ENCODE measurements at places on chromosomes 2 and 18. TPM values are rescaled to one million over a fixed set of nuclear protein-coding genes. Genes with fewer than 3 reads are reported as not detected.

ZAP70 gene
- 3.2 TPM for total RNA-seq

KCNG2 gene
- 0.44 TPM for total RNA-seq

RALB gene
- 42.4 TPM for total RNA-seq

IL1B gene
- 0.18 TPM for total RNA-seq

THSD7B gene
- 0.93 TPM for total RNA-seq

DDX18 gene
- 46.5 TPM for total RNA-seq

GTF2A1L gene
- total RNA-seq, result 3.4 TPM

DNA sequence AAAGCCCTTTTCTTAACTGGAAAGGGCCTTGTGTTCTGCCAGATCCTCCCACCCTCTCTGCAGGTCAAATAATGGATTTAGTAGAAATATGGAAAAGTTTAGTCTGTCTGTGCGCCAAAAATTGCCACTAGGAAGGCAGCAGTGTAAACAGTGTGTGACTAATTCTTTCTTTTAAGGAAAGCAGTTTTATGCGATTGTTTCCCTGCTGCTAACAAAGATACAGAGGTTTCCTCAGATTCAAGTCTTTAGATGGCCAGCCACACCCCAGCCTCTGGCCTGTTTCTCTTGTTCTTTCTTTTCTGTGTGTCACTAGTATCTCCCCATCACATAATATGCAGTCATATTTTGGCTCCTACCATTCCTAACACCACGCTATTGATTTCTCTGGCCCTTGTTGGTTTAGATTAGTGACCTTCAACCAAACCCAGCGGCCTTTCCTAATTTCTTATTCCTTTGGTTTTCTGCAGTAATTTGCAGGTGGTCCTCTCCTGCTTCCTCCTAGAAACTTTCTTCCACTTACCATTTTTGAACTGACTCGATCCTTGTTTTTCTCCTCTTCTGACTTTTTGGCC, 157.4 kb downstream of the LTBP1 start:
- no peak overlapping the region for H3K4me3 ChIP-seq
- H3K27ac ChIP-seq, result no peak overlapping the region
- no peak for DNase-seq

GRCh38 chr2:121242976-121243375, 42.0 kb downstream of the TFCP2L1 start:
- no peaks in the 10 kb centered on the region for H3K36me3 ChIP-seq
- H3K27me3 ChIP-seq, result peaks cover 16% of the 10 kb centered on the region
- H3K27ac ChIP-seq, result no peak overlapping the region
- no peak overlapping the region for H3K4me3 ChIP-seq
- DNase-seq, result no peak
- H3K4me1 ChIP-seq, result no peaks in the 10 kb centered on the region

DNA sequence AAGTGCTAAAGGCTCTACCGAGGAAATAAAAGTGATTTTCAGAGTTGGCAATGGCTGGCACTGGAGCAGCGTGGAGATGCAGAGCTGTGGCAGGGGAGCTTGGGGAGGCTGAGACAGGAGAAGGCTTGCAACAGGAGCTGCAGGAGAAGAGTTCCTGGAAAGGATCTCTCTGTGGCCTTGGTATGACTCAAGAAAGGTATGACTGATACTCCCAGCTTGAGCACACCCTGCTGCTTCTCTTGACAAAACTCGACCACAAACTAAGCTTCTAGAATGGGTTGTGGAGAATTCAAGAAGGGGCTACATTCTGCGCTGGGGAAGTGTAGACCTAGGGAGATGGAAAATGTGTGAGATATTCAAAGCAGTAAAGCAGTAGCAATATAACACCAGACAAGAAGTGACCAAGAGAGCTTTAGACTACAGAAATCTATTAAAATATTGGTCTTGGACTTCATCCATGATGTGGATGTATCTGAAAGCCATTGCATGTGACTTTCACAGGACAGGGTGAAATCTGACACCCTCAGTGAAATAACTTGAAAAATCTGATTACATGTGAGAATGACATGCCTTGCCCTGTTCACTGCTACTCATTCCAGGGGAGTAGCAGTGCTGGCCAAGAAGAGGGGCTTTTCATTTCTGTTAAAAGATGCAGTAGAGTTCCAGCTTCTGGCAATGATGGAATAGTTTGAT, 41.5 kb downstream of the SUCLG1 start:
- H3K27me3 ChIP-seq, result no peaks in the 10 kb centered on the region
- H3K27ac ChIP-seq, result no peak overlapping the region
- H3K36me3 ChIP-seq, result no peaks in the 10 kb centered on the region

DNA sequence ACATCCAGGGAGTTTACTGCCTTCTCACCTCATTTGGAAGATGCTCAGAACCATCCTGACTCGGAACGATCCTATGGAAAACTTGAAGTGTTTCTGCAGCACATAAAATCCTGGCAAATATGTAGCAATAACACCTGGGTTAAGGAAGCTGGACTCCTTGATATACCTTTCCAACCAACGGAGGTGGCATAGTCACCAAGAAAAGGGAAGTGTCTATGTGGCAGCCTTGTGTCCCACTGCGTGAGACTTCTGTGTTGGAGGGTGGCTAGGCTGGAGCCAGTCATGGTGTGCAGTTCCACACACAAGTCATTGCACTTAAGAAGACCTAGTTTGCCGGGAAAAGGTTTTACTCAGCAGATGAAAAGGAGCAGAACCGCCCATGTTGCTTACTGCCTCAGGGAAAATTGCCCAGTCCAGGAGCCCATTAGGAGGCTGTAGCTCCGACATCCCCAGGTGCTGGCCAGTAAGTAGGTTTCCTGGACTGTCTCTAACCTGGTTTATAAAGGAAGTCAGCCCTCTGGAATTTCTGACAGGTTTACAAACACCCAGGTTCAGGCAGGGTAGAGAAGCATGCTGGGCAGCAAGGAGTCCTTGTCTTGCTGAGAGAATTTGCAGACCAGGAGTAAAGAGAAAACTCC, 46.2 kb upstream of the SPRED2 start:
- no peaks in the 10 kb centered on the region for H3K27me3 ChIP-seq
- no peak overlapping the region for H3K27ac ChIP-seq
- H3K4me1 ChIP-seq, result no peaks in the 10 kb centered on the region
- DNase-seq, result peak; percentile 25

DNA sequence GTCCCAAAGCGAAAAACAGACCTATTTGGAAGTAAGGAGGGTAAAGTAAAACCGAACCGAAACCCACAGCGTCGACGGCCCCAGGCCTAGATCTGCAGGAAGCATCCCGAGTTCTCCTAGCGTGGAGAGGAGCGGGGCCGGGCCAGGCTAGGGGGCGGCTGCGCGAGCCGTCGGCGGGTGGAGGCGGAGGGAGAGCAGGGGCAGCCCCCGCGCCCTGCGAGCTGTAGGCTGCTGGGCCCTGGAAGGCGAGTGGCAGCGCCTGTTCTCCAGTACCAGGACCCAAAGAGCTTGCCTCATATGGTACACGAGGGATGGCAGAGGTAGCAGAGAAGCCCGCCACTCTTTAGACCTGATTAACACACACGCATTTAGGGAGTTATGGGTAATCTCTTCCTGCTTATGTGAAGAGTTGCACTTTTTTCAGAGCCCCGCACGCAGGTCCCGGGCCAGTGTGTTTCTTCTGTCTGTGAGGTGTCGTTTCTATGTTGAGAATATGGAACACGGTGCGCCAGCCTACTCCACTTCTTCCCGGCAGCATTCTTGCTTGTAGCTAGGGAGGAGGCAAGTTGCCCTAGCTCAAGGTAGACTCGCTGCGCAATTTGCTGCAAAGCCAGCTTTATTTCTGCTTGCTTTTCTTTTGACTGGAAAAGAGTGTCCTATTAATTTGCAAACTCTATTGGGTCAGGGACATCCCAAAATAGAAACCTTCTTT, 71.1 kb downstream of the ARHGEF33 start:
- peaks cover 4% of the 10 kb centered on the region for H3K27me3 ChIP-seq
- peak overlapping the region; percentile 38 for H3K4me3 ChIP-seq
- no peak overlapping the region for H3K27ac ChIP-seq
- no peaks in the 10 kb centered on the region for H3K36me3 ChIP-seq

DNA sequence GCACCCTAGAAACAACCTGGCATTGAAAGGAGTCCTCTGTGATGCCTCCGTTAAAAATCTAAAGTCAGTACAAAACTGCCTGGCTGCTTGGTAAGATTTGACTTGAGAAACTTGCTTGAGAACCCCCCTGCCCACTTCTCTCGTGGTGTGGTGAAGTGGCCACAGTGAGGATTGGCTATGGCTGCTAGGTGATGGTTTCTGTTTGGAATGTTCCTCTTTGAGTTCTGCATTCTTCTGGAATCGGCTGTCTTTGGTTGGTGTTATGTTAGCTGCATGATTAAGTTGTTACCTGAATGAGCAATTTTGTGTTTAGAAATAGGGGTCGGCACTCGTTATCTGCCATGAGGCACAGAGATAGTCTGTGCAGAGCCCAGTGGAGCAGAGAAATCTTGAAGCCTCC, 21.7 kb upstream of the SAG start:
- no peak for DNase-seq
- peaks cover 74% of the 10 kb centered on the region for H3K36me3 ChIP-seq
- H3K4me3 ChIP-seq, result no peak overlapping the region

- no peaks in the 10 kb centered on the region for H3K4me1 ChIP-seq
- no peak overlapping the region for H3K4me3 ChIP-seq
- H3K27me3 ChIP-seq, result no peaks in the 10 kb centered on the region
- DNase-seq, result no peak
Measured at GRCh38 chr2:63425079-63425416, 163.2 kb downstream of the WDPCP start.

DNA sequence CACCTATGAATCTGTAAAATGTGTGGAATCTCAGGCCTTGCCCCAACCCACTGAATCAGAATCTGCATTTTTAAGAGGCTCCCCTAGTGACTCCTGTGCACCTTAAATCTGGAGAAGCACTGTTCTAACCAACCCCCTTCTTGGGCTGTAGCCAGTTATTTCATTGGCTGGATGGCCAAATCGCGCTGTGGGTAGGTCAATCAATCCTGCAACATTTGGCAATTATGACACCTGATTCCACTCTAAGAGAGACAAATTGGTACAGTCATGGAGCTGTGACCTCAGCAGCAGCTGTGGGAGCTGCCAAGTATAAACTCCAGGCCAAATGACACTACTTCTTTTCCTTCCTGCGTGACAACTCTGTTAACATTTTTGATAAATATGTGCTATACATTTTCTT, 208.7 kb downstream of the CLIP4 start:
- DNase-seq, result peak; percentile 25
- H3K36me3 ChIP-seq, result no peaks in the 10 kb centered on the region
- no peak overlapping the region for H3K4me3 ChIP-seq

GRCh38 chr2:201233812-201234662, 26.3 kb upstream of the CASP8 start:
- H3K36me3 ChIP-seq, result no peaks in the 10 kb centered on the region
- no peak for DNase-seq
- H3K4me1 ChIP-seq, result peaks cover 11% of the 10 kb centered on the region
- no peaks in the 10 kb centered on the region for H3K27me3 ChIP-seq
- no peak overlapping the region for H3K4me3 ChIP-seq

- no peak overlapping the region for H3K4me3 ChIP-seq
- H3K27me3 ChIP-seq, result no peaks in the 10 kb centered on the region
- H3K27ac ChIP-seq, result no peak overlapping the region
Measured at GRCh38 chr2:113829761-113830160, 60.1 kb upstream of the ACTR3 start.

DNA sequence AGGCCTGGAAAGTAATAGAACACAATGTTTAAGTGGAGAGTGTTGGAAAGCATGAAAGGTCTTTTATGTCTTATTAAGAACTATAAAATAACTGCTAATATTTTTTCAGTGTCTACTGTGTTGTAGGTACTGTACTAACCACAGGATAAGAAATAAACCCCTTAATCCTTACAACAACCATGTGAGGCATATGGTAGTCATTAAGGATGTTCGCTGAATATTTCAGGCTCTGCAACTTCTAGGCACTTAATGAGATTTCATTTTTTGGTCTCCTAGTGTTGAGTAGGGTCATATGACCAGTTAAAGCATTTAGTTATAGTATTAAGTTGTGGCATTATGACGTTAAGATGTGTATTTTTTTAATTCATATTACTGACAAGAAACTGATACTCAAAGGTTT, 346.6 kb upstream of the KCNH7 start:
- no peaks in the 10 kb centered on the region for H3K27me3 ChIP-seq
- H3K4me3 ChIP-seq, result no peak overlapping the region
- H3K36me3 ChIP-seq, result no peaks in the 10 kb centered on the region
- no peak for DNase-seq

- peaks cover 4% of the 10 kb centered on the region for H3K4me1 ChIP-seq
- H3K36me3 ChIP-seq, result no peaks in the 10 kb centered on the region
- no peak overlapping the region for H3K27ac ChIP-seq
- H3K27me3 ChIP-seq, result peaks cover 12% of the 10 kb centered on the region
- DNase-seq, result no peak
- no peak overlapping the region for H3K4me3 ChIP-seq
Measured at GRCh38 chr2:241041589-241042158, 43.3 kb downstream of the SNED1 start.

GRCh38 chr2:65483763-65484162, 51.4 kb upstream of the SPRED2 start:
- no peaks in the 10 kb centered on the region for H3K27me3 ChIP-seq
- no peak overlapping the region for H3K4me3 ChIP-seq
- DNase-seq, result no peak
- no peak overlapping the region for H3K27ac ChIP-seq

DNA sequence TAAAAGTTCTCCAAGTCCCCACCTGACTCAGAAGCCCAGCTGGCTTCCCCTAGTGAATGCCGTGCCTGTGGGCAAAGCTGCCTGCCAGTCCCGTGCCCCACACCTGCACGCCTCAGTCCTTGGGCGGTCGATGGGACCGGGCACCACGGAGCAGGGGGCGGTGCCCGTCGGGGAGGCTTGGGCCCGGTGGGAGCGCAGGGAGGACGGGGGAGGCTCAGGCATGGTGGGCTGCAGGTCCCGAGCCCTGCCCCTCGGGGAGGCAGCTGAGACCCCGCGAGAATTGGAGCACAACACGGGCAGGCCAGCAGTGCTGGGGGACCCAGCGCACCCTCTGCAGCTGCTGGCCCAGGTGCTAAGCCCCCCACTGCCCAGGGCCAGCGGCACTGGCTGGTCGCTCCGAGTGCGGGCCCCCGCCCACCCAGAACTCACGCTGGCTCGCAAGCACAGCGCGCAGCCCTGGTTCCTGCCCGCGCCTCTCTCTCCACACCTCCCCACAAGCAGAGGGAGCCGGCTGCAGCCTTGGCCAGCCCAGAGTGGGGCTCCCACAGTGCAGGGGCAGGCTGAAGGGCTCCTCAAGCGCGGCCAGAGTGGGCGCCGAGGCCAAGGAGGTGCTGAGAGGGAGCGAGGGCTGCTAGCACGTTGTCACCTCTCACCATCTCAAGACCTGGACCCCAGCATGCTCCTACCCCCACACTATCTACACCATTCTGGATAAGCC, 215.5 kb downstream of the TNS1 start:
- H3K4me3 ChIP-seq, result no peak overlapping the region
- DNase-seq, result no peak
- no peak overlapping the region for H3K27ac ChIP-seq
- peaks cover 3% of the 10 kb centered on the region for H3K36me3 ChIP-seq
- H3K4me1 ChIP-seq, result peaks cover 11% of the 10 kb centered on the region
- no peaks in the 10 kb centered on the region for H3K27me3 ChIP-seq
